ENCODE measurements at places on chromosomes 13 and 19.

- DNase-seq: no peak
Measured at GRCh38 chr13:73672492-73672891, 461.7 kb downstream of the KLF12 start.

DNA sequence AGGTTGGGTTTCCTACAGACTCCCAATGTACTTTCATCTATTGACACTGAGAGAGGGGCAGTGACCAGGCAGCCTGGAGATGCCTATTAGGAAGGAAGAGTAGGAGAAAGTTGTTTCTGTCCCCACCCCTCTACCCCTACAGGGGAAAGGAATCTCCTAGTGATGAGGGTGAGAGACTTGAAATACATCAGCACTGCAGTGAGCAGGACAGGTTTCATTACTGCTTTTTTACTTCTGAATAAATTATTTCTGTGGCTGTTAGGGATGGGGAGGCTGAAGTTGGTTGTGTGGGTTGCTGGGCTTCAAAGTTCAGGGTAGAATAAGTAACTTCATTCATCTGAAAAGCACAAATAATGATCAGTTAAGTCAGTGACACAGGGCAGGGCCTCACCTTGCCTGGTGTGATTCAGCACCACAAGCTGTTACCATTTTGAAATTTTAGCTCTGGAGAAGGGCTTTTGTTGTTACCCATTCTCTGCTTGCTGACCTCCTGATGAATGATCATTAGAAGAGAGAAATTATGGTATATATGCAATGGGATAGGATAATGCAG lies 19.3 kb downstream of the CEACAM1 start:
- DNase-seq: no peak

GRCh38 chr13:84567848-84568247 lies 685.6 kb upstream of the SLITRK1 start:
- DNase-seq: no peak

DNA sequence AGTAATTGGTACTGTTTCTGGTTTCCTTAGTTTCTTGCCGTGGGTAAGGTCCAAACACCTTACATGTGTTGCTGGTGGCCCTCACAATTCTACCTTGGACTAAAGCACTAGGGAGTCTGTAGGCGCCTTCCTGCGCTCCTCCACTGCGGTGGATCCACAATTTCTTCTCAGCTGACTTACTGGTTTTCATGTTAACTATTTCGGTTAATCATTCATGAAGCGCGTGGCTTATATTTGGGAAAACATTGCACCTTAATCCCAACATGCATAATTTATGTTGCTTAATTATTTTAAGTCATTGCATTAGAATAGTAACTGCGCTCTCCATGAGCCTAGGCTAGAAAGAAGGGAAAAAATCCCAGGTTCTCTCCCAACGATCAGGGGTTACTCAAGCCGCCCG lies 37.7 kb downstream of the ARHGEF7 start:
- DNase-seq: no peak

DNA sequence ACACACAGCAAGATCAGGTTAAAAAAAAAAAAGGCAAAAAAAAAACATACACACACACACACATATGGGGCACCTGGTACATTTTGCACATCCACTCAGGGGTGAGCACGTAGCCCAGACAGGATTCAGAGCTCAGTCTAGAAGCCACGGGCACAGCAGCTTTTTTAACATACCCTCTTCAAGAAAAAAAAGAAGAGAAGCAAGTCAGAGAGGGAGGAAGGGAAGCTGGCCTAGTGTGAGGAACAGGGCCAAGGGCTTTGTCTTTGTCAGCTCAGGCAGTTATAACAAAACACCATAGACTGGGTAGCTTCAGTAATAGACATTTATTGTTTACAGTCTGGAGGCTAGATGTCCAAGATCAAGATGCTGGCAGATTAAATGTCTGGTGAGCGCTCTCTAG lies 2.3 kb upstream of the TPM4 start:
- no peak for DNase-seq

DNA sequence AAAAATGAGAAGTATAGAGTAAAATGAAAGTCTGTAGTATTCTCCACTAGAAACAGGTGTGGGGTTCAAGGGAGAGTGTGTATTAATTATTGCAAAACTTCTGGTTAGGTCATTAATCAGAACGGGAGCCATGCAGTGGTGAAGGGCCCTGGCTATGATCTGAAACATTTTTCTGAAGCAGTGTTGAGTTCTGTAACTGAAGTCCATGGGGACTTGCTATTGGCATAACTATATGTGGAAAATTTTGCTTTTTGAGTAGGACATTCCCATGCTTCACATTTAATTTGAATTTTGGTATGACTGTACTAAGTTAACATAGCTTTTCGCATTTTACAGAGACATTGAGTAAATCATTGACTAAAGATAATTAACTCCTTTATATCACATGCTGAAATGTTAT lies 67.5 kb downstream of the LRCH1 start:
- no peak for DNase-seq

- no peak for DNase-seq
Measured at GRCh38 chr19:57321751-57322150, 1.5 kb downstream of the ZNF543 start.

GRCh38 chr19:19597809-19598306 lies 20.6 kb downstream of the PBX4 start:
- DNase-seq: no peak

DNA sequence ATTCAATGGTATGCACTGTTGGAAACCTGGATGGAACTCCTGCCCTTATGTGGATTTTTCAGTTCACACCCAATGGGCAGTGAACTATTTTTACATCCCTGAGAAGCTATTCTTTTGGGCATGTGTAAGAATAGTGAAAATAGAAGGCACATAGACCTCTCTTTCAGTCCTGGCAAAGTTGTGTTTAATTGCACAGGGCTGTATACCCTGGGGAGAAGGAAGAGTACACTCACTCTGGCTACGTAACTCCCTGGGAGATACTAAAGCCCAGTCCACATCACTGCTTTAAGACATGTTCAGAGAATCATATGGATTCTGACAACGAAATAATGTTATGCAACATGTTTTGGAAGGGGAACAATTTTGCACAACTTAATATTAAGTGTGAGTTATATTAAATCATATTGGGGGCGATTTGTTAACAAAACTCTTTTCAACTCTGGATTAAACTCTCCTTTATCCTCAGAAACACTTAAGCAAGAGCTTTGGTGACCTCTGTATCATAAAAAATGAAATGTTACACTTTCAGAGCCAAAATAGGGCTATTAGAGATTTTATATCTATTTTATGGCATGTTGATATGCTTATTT lies 166.1 kb downstream of the DCT start:
- DNase-seq: no peak

DNA sequence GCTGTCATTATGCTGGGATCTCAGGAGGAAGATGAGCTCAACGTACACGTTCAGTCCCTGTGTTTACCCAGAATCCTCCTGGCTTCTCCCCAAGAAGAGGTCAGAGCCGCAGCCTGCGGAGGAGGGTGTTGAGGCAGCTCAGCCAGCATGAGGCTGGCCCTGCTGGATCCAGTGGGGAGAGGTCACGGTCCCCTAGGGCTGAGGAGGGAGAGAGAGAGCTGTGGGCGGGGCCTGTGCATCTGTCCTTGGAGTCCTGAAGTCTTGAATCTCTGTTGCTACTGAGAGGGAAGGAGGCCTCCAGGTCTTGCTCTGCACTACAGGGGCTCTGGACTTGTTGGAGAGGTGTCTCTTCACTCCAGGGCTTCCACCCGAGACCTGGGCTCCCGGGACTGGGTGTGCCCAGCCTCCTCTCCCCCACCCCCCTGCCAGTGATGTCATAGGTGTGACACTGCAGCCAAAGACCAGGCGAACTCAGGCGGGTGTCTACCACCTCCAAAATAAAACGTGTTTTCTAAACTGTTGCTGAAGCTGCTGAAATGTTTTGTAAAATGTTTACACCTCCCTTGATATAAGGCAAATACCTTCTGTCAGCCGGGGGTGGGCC lies 77.9 kb upstream of the KCTD15 start:
- no peak for DNase-seq

DNA sequence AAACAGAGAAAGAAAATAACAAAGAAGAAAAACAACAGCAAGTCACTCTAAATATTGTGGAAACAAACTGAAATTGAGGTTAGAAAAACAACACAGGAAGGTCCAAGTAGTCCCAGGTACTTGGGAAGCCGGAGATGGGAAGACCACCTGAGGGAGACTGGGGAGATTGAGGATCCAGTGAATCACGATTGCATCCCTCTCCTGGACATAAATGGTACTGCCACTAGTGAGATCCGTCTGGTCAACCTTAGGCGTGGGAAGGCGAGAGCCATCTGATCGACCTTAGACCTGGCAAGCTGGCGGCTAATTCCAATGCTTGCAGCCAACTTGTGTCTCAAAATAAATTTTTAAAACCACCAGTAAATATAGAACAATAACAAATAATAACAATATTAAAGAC lies 81.9 kb downstream of the ZNF726 start:
- no peak for DNase-seq

DNA sequence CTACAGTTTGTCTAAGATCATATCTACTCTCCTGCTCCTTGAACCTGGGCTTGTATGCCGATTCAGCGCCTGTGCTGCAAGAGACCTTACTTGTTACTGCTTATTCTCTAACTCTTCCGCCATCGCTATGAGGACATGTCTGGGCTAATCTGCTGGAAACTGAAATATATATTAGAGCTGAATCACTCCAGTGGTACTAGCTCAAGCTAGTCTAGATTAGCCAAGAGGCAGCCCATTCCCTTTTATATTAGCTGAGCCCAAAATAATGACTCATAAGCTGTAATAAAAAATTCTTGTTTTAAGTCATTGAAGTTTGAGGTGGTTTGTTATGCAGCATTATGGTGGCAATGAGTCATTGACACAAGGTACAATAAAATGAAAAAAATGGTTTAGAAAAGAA lies 52.8 kb downstream of the SLC6A16 start:
- no peak for DNase-seq

GRCh38 chr19:2101417-2102335 lies 5.0 kb downstream of the IZUMO4 start:
- no peak for DNase-seq

DNA sequence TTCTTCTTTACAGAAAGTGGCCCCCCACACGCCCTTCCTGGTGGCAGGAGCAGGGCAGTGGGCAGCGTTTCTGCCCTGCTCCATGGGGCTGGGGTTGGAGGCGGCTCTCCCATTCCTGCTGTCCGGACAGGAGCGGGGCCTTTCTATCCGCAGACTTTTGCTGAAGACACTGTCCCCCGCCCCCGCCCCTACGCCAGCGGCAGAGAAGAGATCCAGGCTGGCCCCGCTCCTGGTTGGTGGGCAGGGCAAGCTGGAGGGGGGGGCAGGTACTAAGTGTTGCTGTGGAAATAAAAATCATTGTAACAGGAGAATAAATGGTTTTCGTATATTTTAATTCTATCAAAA lies 81.7 kb downstream of the ZNF429 start:
- DNase-seq: no peak

DNA sequence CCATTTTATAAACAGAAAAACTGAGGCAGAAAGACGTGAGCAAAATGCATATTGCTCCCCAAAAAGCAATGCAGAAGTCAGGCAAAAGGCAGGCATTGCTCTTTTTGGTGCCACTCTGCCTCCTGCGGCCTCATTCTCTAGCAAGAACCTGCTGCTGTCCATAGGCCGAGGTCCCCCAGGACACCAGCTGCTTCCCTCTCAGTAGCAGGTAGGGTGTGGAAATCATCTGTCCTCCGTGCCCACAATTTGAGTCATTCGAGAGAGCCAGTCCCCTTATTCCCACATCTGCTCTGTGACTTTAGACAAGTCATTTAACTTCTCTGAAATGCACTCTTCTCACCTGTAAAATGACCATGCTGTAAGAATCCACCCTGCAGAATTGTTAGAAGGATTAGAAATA lies 50.0 kb downstream of the TNFRSF19 start:
- no peak for DNase-seq

- DNase-seq: peak; percentile 18
Measured at GRCh38 chr13:111210544-111211469, 95.7 kb downstream of the ARHGEF7 start.

- no peak for DNase-seq
Measured at GRCh38 chr19:35049456-35049855, 7.9 kb downstream of the HPN start.

- no peak for DNase-seq
Measured at GRCh38 chr19:34120141-34120540, 52.2 kb upstream of the LSM14A start.

DNA sequence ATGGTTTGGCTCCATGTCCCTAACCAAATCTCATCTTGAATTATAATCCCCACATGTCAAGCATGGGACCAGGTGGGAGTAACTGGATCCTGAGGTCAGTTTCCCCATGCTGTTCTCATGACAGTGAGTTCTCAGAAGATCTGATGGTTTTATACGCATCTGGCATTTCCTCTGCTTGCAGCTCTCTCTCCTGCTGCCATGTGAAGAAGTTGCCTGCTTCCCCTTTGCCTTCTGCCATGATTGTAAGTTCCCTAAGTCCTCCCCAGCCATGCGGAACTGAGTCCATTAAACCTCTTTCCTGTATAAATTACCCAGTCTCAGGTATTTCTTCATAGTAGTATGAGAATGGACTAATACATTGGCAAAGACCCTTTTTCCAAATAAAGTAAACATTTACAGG lies 96.8 kb downstream of the TSHZ3 start:
- no peak for DNase-seq

DNA sequence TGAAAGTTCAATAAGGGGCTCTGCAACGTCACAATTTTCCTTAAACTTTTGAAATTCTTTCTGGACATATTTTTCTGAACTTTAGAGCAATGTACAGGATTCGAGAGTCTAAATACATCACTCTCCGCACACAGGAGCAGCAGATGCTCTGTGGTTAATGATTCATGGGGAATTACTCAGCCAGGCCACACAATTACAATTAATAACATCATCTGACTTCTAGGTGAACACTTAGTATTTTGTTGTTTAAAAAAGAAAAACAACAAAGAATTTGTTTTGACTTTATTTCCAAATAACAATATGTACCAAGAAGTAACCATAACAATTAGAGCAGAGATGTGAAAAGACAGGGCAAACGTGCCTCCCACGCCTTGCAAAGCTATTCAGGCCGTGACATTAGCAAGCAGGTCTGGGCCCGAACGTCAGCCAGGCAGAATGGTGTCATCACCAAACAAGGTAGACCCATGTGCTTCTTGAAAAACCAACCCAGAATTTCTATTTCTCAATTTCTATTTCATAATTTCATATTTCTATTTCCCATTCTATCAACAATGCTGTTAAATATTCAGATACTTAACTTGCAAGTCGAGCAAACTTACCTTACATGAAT lies 236.3 kb downstream of the COL4A1 start:
- DNase-seq: no peak

- DNase-seq: no peak
Measured at GRCh38 chr13:86757236-86757978, 913.8 kb upstream of the SLITRK5 start.

All from GOT3 (cell line).